ENCODE measurements at places on chromosomes 16 and 17. TPM values are rescaled to one million over a fixed set of nuclear protein-coding genes. Genes with fewer than 3 reads are reported as not detected.

GRCh38 chr17:80225230-80225629 lies 5.0 kb downstream of the SLC26A11 start:
- no peak for DNase-seq

Gene WSCD1
- total RNA-seq, result 45.3 TPM

GRCh38 chr17:8016632-8017424 lies 14.4 kb downstream of the GUCY2D start:
- peak; percentile 71 for DNase-seq

- no peak for DNase-seq
Measured at GRCh38 chr16:56634715-56635440, 2.4 kb downstream of the MT1M start.

GRCh38 chr16:73350707-73351452 lies 303.0 kb upstream of the ZFHX3 start:
- DNase-seq, result no peak

DNA sequence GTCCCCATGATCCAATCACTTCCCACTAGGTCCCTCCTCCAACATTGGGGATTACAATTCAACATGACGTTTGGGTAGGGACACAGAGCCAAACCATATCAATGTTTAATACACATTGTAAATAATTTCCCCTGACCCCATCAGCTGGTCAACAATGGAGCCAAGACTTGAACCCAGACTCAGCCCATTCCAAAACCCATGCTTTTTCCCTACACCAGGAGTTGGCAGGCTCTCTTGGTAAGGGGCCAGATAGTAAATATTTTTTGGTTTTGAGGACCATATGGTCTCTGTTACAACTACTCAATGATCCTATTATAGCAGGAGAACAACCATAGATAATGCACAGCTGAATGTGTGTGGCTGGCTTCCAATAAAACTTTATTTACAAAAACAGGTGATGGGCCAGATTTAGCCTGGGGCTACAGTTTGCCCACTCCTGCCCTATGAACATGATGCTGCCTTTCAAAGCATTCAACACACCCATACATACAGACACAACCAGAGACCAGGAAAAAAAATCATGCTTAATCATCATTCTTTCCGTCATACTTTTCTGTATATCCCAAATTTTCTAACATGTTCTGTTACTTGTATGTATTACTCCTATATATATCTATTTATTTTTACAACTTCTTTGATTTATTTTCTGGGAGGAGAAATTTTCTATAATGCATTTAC lies 22.1 kb upstream of the MSI2 start:
- DNase-seq, result no peak

DNA sequence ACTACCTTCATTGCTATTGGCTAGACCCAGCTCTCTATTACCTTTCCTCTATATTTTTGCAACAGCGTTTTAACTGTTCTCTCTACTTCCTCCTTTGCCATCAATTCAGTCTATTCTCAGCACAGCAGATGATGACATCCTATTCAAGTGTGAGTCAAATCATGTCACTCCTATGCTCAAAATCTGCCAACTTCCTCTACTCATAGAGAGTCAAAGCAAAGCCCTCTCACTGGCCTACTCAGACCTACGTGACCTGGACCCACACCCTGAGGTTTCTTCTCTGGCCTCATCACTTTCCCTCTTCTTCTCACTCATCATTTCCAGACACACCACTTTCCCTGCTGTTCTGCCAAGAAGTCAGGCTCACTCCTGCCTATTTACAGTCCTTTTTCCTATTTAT lies 289.0 kb upstream of the AXIN2 start:
- no peak for DNase-seq

Gene MARVELD3
- total RNA-seq, result not detected

DNA sequence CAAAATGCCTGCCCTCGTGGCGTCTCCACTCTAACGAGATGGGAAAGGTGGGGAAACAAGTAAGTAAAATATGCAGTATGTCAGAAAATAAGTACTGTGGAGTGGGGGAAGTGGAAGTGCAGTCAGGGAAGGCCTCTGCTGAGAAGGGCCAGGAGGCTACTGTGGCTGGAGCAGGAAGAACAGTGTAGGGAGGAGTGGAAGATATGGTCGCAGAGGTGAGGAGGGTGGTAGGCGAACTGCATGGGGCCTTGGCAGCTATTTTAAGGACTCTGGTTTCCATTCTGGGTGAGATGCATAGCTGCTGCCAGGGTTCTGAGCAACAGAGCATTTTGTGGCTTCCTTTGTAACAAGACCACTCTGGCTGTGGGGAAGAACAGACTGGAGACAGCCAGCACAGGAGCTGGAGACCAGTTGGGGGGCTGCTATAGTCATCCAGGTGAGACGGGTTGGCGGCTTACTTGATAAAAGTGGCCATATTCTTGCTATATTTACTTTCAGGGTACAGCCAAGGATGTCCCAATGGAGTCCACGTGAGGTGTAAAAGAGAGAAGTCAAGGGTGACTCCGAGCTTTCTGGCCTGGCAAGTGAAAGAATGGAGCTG lies 42.6 kb downstream of the CYTH1 start:
- no peak for DNase-seq
